Activated CD8-positive, alpha-beta memory T cell treated with anti-CD3 and anti-CD28 coated beads for 1 hour (primary cell): ENCODE measurements at places on chromosomes 12 and 14.

DNA sequence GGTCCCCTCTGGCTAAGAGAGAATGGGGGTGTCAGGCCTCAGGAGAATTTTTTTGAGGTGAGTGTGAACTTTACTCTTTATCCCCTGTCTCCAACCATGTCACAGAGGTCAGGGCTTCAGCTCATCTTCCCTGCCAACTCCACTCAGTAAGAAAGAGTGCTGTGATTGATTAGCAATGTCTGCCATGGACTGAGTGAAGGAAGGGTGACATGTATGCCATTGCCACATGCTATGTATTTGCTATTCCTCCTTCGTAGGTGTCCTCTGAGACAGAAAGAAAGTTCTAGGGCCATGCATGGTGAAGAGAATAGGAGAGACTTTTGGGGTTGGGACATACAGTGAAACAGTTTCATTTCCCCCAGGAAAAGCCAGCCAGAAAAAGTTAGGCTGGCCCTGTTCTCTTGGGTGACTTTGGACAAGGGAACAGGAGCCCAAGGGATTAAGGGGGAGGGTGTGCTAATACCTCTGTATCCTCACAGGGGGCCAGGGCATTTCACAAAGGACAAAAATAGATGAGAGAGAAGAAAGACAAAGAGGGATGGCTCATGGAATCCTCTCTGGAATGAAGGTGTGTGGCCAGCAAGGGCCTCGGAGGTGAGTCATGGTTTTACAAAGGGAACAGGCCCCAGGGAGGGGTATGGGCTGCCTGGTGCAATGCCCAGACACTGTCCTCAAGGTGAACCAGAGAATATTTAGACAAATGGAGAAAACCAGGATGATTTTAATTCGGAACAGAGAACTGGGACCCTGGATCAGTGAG lies 13.9 kb upstream of the MYL2 start:
- DNase-seq = no peak

- DNase-seq = no peak
Observed at GRCh38 chr12:106902053-106902452, 53.7 kb upstream of the TMEM263 start.

DNA sequence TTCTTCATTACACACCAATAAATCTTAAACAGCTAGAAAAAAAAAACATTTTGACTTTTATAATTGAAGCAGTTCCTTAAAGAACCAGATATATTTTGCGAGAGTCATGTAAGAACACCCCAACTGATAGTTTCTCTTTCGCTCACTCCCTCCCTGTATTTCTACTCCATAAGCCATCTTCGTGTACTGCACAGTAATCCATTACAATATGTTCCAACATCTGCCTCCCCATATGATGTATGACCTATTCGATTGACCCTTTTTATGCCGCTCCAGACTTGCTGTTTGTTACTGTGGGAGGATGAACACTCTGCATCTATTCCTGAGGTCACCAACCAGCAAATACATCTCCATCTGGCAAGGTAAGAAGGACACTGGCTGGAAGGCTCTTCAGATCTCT lies 331.7 kb downstream of the SOX5 start:
- DNase-seq = no peak

DNA sequence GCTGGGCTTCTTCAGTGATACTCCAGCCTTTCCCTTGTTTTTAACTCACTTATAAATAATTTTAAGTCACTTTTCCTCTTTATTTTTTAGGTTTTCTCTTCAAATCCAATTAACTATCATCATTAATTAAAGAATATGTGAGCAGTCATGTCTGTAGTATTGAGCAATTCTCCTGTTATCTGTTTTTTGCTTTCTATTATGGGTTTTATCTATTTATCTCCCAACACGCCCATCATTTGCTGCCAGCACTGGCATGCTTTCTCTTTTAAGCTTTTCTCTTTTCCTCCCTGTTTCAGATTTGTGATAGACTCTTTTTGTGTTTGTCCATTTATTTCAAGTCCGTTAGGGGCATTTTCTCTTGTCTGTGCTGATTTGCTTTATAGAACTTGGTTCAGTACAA lies 72.3 kb downstream of the CRADD start:
- no peak for DNase-seq

- no peak for DNase-seq
Observed at GRCh38 chr12:106288101-106288493, 14.4 kb upstream of the TCP11L2 start.

- no peak for DNase-seq
Observed at GRCh38 chr14:59292921-59293534, 104.6 kb downstream of the DAAM1 start.

DNA sequence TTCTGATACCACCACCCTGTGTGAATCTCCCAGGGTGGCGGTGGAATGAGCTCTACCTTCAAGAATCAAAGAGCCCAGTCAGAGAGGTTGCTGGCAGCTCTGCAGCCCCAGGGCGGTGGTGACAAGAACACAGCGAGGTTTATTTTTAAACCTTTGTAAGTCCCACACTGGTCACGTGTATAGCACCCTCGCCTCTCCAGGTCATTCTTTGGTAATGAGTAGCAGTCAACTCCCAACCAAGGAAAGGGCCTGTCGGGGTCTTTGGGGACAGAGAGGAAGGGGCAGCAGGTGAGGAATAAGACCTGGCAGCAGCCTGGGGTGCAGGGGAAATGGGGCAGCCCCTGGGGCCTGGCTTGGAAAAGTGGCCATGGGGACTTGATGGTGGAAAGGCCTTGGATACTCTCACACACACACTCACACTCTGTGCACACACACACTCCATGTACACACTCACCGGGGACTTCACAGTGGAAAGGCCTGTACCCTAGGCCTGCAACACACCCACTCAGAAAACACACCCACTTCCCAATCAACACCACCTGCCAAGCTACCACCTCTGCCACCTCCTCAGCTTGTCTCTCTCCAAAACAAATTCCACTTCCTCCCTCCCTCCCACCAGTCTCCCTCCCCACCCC lies 178.6 kb downstream of the DPF3 start:
- DNase-seq = no peak

GRCh38 chr14:74940956-74941565 lies 14.3 kb downstream of the PGF start:
- no peak for DNase-seq

DNA sequence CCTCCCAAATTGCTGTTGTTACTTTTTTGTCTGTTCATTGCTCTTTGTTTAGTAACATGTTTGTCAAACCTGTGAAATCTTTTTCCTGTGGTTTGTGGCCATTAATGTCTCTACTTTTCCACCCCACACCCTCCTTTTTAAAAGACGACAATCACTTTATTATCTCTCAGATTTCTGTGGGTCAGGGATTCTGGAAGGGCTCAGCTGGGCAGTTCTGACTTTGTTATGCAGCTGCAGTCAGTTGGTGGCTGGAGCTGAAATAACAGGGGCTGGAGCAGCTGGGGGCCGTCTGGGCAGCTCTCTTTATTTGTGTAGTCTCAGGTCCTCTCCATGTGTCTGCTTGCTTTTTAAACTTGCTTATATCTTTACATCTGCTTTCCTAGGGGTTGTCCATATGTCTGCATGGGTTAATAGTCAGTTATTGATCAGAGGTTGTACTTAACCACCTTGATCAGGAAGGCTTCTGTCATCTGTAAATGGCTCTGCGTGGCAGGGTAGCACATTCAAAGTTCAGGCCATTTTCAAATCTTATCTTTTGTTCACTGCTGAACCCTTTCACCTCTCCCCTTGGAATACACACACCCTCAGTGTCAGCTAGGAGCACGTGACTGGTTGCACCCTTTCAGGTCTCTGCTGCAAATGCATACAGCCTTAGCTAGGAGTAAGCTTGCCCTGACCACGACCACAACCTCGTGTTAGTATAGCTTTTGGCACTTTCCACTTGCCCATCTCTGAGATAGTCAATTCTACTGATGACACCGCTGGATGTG lies 27.9 kb downstream of the BORCS5 start:
- no peak for DNase-seq
